ENCODE measurements at places on chromosomes 4 and X.

DNA sequence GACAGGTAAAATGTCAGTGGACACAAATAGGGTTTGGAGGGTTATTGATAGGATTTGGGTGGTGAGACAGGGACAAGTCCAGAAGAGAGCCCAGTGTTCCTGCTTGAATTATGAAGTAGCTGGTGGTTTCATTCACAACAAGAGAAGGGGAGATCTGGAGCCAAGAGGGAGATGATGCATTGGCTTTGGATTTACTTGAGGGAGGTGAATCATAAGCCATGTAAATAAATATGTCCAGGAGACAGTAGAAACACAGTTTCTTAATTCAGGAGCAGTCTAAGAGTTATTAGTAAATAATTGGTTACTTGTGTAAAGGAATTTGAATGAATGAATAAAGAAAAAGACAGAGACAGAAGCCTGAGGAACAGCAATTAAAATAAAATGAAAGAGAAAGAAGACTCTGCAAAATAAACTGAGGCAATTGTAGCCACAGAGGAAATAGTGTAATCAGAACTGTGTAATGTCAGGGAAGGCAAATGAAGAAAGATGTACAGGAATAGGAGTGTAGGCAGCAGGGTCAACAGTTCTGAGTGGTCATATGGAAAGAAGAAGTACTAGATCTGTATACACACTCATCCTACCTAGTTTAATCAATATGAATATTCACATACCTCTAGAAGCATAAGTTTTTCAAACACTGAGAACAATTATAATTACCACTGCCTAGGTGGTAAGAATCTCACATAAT is 50.2 kb upstream of the CXCL8 start:
- DNase-seq: no peak

- no peak for DNase-seq
These were observed 753.5 kb downstream of the PDHA2 start for GRCh38 chr4:96593422-96593821.

DNA sequence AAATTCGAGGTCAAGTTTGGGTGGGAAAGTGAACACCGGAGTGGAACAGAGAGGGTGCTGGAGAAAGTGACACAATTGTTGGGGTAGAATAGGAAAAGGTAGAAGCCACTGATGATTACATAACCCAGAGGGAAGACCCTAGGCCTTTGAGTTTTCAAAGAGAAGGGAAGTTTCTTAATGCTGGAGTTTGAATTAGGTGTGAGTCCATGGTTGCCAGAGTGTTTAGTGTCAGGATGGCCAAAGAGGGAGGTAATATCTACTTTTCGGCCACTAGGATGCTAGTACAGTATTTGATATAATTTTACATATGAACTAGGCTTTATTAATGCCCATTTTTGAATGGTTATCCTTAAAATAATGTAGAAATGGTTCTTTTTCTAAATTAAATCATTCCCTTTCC is 5.4 kb downstream of the BCORL1 start:
- DNase-seq: no peak

DNA sequence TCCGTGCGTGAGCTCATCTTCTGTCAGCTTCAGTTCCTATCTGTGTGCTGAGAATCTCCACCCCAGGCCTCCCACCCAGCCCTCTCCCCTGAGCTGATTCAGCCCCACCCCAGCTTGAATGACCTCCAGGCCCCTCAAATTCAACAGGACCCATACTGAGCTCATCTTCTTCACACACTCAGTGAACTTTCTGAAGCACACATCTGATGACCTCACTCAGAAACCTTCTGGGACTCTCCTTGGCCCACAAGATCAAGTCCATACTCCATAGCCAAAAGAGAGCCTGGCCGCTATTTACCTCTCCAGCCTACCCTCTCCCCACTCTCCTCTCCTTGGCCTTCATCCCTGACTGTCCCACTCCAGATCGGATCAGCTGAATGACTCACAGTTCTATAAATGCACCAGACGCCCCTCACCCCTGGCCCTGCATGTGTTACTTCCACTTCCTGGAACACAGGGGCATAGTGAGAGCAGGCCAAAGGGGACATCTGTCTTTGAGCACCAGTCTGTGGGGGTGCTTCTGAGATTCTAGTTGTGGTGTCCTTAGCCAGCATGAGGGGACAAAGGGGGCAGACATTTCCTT is 62.5 kb downstream of the PJA1 start:
- no peak for DNase-seq

GRCh38 chr4:53309321-53310040 is 56.4 kb downstream of the SCFD2 start:
- DNase-seq: no peak

GRCh38 chr4:98976716-98977115 is 18.8 kb upstream of the METAP1 start:
- DNase-seq: no peak

DNA sequence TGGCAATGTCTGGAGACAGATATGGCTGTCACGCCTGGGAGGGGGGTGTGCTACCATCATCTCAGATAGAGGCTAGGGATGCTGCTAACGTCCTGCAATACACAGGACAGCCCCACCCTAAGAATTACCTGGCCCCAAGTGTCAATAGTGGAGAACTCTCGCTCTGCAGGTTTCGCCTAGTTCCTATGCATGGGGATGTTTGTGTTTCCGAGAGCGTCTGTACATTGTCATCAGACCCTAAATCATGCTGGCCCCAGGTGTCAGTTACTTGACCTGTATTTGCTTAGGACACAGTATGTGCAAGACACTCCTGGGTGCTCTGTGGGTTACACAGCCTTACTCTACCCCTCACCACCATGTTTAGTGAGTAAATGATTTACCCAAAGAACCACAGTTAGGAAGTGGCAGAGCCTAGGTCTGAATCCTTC is 90.8 kb downstream of the AFF1 start:
- DNase-seq: no peak

GRCh38 chr4:171433674-171434073 is 379.5 kb upstream of the GALNTL6 start:
- DNase-seq: no peak

DNA sequence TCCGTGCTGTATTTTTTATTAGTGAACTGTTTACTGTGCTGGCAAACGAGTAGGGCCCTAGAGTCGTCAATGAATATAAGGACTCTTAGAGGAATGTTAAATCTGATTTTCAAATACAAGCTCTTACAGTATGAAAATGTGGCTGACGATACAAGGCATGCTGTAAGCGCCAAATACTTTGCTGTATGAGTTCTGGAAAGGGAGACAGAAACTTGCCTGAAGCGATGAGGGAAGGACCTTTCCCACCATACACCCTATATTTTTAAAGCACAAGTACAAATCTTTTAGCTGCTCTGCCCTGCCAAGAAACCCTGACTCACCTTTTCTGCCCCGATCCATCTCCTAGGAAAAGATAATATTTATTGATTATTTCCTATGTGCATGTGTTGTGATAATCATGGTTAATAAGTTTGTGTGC is 15.7 kb upstream of the RUFY3 start:
- no peak for DNase-seq

DNA sequence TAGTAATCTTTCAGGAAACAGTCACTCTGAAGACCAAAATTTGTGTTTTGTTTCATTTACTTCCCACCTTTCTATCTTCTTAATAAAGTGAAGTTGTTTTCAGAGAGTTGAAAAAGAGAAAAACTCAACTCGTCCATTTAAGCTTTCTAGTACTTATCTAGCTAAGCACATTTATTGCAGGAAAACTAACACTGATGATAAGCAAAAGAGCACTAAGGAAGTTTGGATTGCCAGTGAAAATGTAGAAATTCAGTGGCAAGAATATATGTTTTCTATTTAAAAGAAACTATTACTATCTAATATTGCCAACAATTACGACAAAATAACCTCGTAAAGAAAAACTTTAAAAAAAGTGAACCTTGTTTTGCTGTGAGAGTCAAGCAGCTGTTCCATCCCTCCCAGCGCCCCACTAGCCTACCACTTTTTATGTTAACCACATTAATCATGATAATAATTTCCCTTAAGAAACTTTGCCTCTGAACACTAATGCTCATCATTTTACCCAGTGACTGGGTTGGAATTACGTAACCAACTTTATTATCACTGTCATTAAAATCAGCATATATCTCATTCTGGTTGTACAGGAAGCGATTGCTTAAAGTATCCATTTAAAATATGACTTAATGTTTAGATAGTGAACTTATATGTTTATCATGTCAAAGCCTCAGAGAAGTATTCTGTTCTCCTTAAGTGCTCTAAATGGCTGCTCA is 24.8 kb downstream of the SPRY1 start:
- DNase-seq: no peak

GRCh38 chr4:18067031-18067430 is 45.5 kb upstream of the LCORL start:
- no peak for DNase-seq

DNA sequence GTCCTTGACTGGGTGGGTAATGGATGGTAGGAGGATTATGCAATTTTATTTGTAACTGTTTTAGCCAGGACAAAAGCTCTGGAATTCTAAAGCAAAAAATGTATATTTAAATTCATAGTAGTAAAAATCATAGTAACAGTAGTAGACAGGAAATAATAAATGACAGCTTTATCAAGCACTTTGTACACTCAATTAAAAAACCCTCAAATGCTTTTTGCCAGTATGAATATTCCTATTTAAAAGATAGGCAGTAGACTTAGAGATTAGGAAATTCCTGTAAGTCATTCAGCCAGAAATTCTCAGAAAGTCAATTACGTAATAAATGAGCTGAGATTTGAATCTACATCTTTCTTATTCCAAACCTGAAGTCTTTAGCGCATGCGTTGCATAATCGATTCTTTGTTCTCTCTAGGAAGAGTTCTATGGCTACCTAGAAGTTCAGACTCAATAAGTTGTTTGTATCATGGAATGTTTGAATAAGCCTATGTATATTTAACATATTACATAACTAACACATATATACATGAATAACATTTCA is 2.5 kb downstream of the AADAT start:
- DNase-seq: no peak

GRCh38 chr4:139584784-139585183 is 28.8 kb upstream of the SETD7 start:
- no peak for DNase-seq

- DNase-seq: no peak
These were observed 2138.8 kb downstream of the PCDH7 start for GRCh38 chr4:32858971-32859370.

- no peak for DNase-seq
These were observed at the start of gene PCSK1N for GRCh38 chrX:48835524-48836329. TSS of gene PCSK1N (minus strand) at chrX:48835610. CDS start at chrX:48835532, 78 bp downstream.

DNA sequence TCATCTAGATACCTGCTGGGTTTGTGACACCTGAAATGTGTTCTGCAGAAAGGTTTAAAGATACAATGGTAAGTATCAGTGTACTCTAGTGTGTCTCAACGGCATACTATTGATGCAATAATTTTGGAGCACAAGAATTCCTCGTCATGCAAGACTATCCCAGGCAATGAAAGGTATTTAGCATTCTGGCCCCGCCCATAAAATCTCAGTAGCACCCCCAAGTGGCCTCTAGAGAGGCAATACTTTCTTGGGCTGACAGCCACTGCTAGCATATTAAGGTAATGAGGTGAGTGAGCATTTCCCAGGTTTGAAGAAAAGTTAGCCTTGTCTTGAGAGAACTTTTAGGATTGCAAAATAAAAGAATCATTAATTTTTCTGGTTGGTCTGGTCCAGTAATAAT is 24.0 kb downstream of the TAB3 start:
- no peak for DNase-seq

DNA sequence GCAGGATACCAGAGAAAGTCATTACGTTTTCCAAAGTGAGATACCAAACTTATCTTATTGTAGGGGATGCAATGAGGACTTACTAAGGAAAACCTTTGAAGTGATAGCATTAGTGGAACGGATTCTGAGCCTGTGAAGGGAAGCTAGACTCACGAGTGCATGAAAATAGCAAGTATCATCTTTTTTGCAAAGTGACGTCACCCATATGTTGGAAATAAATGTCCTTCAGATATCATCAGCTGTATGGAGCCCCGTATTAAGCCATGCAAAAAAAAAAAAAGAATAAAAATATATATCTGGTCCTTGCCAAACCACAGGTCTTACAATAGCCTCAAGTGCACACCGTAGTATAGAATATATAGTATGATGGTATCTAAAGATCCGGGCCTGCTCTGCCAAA is 46.8 kb upstream of the ITM2A start:
- no peak for DNase-seq

GRCh38 chrX:11266573-11267003 is 26.6 kb upstream of the AMELX start:
- DNase-seq: no peak

GRCh38 chrX:640641-641040 is 10.1 kb downstream of the SHOX start:
- DNase-seq: no peak

DNA sequence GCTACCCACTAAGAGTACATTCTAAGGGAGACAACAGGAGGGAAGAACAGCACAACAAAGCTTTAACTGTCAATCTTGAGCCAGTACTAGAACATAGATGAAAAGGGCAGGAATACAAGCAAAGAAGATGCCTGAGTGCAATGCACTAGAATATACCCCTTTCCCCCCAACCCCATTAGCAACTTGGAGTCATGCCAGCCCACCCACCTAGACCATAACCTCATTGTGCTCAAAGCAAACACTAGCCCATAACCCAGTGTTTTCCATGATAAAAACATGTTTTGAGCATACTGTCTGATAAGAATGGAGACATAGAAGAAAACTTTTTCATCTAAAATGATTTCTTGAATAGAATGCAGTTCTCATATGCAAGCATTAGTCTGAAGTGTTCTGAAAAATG is 183.2 kb downstream of the RAP1GDS1 start:
- no peak for DNase-seq

GRCh38 chrX:21528076-21528475 is 130.1 kb downstream of the KLHL34 start:
- no peak for DNase-seq

DNA sequence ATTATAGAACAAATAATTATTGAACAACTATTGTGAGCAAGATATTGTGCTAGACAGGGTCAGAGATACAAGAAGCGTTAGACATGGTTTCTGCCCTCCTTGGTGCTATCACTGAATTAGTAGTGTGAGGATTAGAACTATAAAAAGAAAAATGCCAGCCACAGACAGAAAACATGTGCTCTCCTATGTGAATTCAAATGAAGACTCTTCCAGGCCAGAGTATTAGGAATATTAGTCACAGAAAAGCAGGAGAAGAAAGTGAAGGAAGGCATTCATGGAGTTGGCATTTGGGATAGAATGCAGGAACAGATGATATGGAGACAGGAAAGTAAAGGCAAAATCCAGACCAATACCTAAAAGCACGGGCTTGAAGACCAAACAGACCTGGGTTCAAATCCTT is 179.6 kb upstream of the TENM3 start:
- no peak for DNase-seq

DNA sequence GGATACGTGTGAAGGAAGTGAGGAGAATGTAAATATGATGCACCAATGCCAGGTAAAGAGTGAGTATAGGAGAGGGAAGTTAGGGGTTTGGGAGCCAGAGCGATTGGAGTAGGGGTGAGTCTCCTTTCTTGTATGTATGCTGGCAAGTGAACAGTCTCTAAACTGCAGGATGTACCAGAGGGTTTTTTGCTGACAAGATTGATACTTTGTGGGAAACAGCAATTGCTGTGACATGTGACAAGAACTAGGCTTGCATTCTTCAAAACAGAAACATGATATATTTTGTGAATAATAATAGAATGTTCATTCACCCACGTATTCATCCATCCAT is 706 bp downstream of the CHIC1 start:
- DNase-seq: no peak

GRCh38 chrX:117407449-117408150 is 709.0 kb downstream of the KLHL13 start:
- DNase-seq: no peak

All from stimulated activated CD8-positive, alpha-beta memory T cell treated with anti-CD3 and anti-CD28 coated beads, Interleukin-7, amount 100 ng/mL, for 24 hours (primary cell).